Thoracic aorta (tissue), 2 donors: ENCODE measurements at places on chromosomes 16 and 17.

GRCh38 chr17:49210158-49211029, at the start of the genes ABI3 and GNGT2:
Gene ABI3 (plus strand): TSS chr17:49210707. CDS start chr17:49210725, 18 bp downstream.
Gene GNGT2 (minus strand): TSS chr17:49210574. CDS start chr17:49207422, 3,152 bp downstream.
- H3K4me1 ChIP-seq: no peaks in the 10 kb centered on the region
- peaks cover 4% of the 10 kb centered on the region for H3K27me3 ChIP-seq
- DNase-seq: no peak

DNA sequence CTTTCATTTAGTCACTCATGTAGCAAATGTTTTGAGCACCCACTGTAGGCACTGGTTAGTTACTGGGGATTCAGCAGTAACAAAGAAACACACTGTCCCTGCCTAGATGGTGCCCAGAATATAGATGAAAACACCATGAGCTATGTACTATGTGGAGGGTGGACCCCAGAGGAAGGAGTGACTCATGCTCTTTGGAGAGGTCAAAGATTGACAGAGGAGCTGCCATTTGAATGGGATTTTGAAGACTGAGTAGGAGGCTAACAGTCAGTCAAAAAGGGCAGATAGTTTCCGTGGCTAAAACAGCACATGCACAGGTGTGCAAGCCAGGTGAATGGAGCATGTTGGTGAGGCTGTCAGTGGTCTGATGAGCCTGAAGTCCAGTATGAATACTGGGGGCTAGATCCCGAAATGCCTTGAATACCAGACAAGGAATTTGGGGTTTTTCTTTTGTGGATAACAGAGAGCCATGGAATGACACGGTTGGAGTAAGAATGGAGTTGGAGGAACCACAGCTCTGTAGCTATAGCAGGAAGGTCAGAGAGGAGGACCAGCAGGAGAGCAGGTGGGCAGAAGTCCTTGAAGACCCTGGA, 6.1 kb downstream of the IL21R start:
- H3K4me3 ChIP-seq: no peak overlapping the region
- DNase-seq: no peak
- no peaks in the 10 kb centered on the region for H3K27me3 ChIP-seq
- no peak overlapping the region for H3K27ac ChIP-seq
- H3K4me1 ChIP-seq: no peaks in the 10 kb centered on the region
- no peaks in the 10 kb centered on the region for H3K36me3 ChIP-seq

GRCh38 chr17:70956726-70957125, 787.4 kb downstream of the KCNJ2 start:
- no peak overlapping the region for H3K4me3 ChIP-seq
- H3K27me3 ChIP-seq: no peaks in the 10 kb centered on the region
- no peaks in the 10 kb centered on the region for H3K4me1 ChIP-seq
- no peak for DNase-seq
- no peak overlapping the region for H3K27ac ChIP-seq

- H3K4me3 ChIP-seq: no peak overlapping the region
- no peak overlapping the region for H3K27ac ChIP-seq
- H3K36me3 ChIP-seq: no peaks in the 10 kb centered on the region
- no peaks in the 10 kb centered on the region for H3K27me3 ChIP-seq
- DNase-seq: no peak
Measured at GRCh38 chr16:63695347-63695746, 1426.5 kb downstream of the CDH11 start.

DNA sequence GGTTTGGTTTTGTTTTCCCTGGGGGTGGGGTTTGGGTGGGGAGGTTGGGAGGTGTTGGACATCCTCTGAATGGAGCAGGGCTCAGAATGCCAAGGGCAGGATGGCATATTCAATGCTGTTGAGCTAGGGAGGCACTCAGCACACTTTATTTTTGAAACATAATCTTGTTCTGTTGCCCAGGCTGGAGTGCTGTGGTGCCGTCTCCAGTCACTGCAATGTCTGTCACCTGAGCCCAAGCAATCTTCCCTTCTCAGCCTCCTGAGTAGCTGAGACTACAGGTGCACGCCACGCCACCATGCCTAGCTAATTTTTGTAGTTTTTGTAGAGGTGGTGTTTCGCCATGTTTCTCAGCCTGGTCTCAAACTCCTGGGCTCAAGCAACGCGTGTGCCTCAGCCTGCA, 186.1 kb downstream of the RPTOR start:
- no peak overlapping the region for H3K4me3 ChIP-seq
- H3K27ac ChIP-seq: no peak overlapping the region
- H3K4me1 ChIP-seq: no peaks in the 10 kb centered on the region
- DNase-seq: no peak
- H3K27me3 ChIP-seq: no peaks in the 10 kb centered on the region
- H3K36me3 ChIP-seq: no peaks in the 10 kb centered on the region
